ENCODE measurements at places on chromosomes 4 and X.

DNA sequence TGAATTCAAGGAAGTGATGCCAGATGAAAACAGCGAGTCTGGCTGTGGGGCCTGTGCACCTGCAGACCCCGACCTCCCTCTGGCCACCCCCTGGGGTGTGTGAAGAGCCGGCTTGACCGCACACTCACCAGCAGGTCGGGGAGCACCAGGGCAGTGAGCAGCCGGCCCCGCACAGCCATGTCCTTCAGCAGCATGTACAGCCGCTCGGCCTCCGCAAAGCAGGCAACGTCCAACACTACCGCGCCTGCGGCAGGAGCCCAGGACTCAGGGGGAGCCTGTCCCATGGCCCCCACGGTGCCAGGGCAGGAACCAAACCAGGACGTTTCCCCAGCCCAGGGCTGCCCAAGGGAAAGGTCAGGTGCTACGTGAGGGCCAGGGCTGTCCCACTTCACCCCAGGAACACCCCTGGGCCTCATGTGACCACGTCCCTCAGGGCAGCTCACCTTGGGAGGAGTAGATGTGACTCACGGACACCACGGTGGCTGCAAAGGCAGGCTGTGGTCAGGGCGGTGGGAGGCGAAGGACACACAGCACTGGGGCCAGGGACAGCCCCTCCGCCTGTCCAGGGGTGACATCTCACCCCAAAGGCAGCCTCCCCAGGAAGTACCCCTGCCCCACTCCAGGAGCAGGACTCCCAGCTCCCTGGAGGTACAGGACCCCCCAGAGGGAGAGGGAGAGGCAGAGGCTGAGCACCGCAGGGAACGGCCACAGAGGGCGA, 8.2 kb downstream of the DGKQ start:
- DNase-seq: no peak

DNA sequence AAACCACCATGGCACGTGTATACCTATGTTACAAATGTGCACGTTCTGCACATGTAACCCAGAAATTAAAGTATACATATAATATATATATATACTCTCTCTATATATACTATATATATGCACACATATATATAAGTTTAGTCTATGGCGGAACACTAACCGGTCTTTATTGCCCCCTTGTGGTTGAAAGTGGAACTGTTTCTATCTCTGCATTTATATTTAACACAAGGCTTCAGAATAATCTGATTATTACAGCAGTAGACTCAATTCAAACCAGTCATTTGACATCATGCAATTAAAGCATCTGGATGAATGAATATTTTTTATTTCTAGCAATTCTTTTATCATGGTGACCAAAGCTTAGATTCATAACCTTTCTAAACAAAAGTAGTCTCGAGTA, 14.6 kb downstream of the RAB9B start:
- DNase-seq: peak; percentile 4

GRCh38 chr4:169852481-169852880, 94.7 kb upstream of the HPF1 start:
- DNase-seq: no peak

GRCh38 chr4:136458326-136458725, 1074.0 kb downstream of the PCDH18 start:
- DNase-seq: no peak

DNA sequence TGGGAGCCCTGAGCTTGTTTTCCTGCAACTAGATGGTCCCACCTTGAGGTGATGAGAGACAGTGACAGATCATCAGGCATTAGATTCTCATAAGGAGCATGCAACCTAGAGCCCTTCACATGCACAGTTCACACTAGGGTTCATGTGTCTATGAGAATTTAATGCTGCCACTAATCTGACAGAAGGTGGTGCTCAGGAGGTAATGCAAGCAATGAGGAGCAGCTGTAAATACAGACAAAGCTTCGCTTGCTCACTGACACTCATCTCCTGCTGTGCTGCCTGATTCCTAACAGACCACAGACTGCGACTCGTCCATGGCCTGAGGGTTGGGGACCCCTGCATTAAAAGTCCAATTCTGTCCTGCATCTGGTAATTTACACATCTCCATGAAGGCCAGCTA, 141.6 kb downstream of the KCNIP4 start:
- DNase-seq: no peak

- no peak for DNase-seq
Measured at GRCh38 chrX:46059316-46059715, 485.9 kb downstream of the ZNF674 start.

DNA sequence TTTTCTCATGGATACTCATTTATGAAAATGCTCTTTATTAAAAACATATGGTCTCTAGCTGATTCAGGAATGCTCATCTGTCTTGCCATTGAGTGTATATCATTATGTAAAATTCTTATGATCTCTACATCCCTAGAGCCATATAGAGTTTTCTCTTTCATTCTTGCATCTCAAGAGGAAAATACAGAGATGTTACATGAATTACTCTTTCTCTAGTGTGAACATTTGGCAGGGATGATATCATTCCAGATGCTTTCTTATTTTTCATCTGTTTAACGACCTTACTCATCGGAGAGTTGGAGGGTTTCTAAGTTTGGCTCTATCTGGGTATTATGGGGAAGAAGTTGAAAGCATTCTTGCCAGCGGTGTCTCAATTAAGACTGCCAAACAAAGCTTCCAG, 202.9 kb upstream of the SLC7A11 start:
- no peak for DNase-seq

- no peak for DNase-seq
Measured at GRCh38 chrX:32448945-32449344, 762.4 kb downstream of the DMD start.

GRCh38 chr4:3256230-3257102, 7.5 kb downstream of the MSANTD1 start:
- DNase-seq: no peak

- DNase-seq: no peak
Measured at GRCh38 chr4:93957186-93957585, 128.6 kb downstream of the ATOH1 start.

DNA sequence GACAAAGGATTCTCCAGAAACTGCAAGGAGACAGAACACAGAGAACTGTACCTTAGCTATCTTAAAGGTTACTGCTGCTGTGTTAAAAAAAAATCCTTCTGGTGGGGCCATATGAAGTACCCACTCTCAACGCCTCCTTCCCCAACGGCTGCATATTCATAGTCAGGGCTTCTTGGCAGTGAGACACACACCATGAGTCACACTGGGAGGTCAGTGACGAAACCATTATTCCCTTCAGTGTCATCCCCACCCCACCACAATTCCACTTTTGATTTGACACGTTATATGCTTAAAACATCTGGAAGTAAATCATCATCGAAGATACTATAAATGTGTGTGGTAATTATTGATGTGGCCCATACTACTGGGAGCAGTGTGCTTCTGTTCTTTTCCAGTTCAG, 271.5 kb downstream of the LDB2 start:
- DNase-seq: no peak

DNA sequence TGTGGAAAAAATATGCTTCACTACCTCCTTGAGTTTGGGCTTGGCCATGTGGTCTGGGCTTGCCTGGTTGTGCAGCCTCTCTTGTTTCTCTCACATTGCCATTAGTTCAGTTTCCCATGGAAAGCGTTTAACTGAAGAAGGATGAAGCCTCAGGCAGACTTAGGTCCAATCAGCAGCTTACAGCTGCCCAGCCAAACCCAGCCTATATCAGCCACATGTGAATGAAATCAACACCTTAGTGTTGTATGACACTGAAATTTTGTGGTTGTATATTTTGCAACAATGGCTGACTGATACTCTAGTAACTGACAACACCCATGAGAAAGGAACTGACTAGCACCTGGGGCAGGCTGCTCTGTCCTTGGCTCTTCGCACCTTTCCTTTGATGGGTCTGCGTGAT, 81.2 kb downstream of the KLF8 start:
- DNase-seq: no peak
